Renal cortex interstitium (tissue), 15 donors: ENCODE measurements at places on chromosomes 5 and 9.

- DNase-seq, result no peak
These were observed 749 bp downstream of the SOWAHA start for GRCh38 chr5:132813599-132814502.

DNA sequence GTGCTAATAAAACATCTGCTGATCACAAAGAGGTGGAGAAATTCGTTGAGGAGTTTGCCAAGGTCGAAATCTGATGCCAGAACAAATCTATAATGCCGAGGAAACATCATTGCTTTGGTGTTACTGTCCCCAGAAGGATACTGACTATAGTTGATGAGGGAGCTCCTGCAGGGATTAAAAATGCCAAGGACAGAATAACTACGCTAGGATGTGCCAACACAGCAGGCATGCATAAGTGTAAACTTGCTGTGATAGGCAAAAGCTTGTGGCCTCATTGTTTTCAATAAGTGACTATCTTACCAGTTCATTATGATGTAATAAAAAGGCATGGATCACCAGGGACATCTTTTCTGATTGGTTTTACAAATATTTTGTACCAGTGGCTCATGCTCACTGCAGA is 66.8 kb upstream of the ADCY2 start:
- no peak for DNase-seq

DNA sequence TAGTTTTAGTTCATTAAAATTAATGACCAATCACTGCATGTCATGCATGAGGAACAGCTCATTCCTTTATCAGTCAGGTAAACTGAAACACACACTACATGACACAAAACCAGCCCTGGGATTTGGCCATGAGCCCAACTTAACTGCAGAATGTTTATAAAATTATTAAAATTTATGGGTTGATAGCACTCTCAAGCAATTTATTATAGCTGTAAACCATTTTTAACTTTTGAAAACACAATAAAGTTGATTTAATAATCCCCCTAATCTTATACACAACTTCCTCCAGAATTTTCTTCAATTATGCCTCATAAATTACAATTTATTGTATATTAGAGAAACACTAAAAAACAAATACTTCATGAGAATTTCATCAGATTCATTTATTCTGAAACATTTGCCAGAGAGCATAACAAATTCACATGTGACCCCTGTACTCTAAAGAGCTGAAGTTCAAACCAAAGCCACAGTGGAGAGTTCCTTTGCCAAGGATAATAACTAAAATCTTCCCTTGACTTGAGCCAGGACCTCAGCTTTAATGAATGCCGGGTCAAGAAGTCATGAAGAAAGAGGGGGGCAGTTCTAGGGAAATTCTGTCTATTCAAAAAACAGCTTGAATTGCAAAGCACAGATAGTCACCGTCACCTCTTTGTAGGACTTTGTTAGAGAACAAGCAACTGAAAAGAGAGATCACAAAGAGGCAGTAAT is 763.7 kb upstream of the GRAMD2B start:
- peak; percentile 53 for DNase-seq

DNA sequence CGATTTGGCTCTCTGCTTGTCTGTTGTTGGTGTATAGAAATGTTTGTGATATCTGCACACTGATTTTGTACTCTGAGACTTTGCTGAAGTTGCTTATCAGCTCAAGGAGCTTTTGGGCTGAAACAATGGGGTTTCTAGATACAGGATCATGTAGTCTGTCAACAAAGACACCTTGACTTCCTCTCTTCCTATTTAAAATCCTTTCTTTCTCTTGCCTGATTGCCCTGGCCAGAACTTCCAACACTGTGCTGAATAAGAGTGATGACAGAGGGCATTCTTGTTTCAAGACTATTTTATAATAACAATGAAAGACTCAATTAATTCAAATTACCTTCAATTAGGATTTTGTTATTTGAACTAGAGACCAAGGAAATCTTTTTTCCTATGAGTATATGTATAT is 692.5 kb downstream of the PRR16 start:
- no peak for DNase-seq

DNA sequence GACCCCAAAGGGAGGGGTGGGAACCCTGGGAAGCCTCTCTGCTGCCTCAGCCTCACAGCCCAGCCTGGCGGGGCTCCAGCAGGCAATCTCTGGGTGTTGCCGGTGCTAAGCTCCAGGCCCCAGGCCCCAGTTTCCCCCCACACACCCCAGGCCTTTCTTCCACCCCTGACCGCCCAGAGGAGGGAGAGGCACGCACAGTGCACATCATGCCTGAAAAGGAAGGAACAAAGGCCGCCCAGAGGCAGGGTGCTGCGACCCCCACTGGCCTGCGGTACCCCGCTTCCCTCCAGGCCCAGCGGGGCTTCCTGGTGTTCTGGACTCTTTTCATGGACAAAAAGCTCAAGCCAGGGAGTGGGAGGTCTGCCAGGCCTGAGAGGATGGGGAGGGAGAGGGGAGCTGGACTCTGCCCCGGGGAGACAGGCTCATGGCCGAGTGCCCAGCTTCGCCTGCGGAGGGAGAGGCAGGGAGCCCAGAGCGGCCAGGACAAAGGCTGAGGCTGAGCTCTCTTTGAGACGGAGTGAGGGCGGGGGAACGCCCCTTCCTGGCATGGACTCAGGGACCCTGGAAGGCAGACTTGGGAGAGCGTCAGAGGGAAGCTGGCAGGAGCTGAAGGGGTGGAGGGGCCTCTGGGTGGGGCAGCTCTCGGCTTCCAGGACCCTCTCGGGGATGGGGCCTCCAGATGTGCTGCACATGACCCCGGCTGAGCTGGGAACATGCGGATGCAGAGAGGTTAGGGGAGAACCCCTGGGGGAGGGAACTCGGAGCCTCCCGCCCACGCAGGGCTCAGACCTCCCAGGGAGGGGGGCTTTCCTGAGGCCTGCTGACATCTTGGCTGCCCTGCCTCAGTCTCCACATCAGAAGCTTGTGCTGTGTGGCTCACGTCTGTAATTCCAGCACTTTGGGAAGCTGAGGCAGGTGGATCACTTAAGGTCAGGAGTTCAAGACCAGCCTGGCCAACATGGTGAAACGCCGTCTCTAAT is 1.8 kb upstream of the ENTPD2 start:
- no peak for DNase-seq

GRCh38 chr5:99104538-99105132 is 175.8 kb upstream of the CHD1 start:
- no peak for DNase-seq

- DNase-seq, result no peak
These were observed 186.2 kb downstream of the RORB start for GRCh38 chr9:74683322-74683721.

GRCh38 chr5:77425998-77426659 is 66.0 kb downstream of the WDR41 start:
- DNase-seq, result no peak

DNA sequence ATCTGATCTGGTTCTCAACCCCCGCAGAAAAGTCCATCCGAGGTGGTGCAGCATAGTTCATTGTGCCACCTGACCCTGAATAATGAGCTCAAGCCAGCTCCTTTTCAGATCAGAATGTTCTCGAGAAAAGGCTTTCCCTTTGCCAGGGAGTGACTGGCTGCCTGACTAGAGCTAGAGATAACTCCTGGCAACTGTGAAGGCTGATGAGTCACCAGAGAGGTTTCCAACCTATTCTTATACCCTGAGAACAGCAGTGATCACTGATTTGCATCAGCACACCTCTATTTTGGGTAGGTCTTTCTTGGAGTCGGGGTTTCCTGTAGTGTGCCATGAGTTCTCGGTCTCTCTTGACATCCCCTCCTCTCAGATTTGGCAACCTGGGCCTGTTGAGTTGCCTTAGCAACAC is 127.9 kb downstream of the PIK3R1 start:
- no peak for DNase-seq
